Activated CD8-positive, alpha-beta memory T cell treated with anti-CD3 and anti-CD28 coated beads for 1 hour (primary cell): ENCODE measurements at places on chromosomes 5 and 9.

GRCh38 chr5:36679221-36679989 lies 73.0 kb downstream of the SLC1A3 start:
- DNase-seq = no peak

GRCh38 chr9:76441551-76442322 lies 17.2 kb upstream of the GCNT1 start:
- no peak for DNase-seq

DNA sequence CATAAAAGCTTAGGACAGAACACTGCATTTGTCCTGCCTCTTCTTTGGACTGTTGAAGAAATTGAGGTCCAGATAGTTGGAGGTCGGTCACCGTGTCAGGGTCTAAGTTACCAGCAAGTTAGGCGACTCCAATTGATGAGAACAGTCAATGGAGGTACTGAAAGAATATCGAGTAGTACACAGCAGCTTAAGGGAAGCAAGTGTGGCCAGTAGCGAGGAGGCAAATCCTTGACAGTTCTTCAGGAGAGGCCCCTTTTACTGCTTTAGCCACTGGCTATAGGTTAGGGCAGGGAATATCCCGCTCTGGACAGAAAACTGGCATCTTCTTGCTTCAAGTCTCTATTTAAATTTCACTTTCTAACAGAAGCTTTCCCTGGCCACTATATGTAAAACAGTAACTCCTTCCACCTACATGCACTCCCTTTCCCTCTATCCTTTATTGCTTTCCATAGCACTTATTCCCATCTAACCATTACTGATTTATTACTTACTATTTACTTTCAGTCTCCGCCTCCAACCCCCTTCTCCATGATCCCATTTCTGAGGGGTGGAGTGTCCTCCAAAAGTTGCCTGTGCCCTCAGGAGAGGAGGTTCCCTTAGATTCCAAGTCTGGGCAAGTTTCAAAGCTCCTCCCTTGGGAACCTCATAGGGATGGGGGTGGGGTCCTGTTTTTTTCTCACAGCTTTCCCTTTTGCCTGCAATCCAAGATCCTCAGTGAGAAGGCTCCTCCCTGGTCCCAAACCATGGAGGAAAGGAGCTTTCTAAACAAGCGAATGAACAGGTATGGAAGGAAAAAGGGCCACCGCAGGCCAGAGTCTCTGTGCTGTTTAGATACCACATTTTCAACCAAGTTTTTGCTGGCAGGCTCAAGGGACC lies 4.1 kb upstream of the PRDM6 start:
- DNase-seq = no peak

- DNase-seq = no peak
Measured at GRCh38 chr9:96500696-96501632, 51.0 kb downstream of the HABP4 start.

- no peak for DNase-seq
Measured at GRCh38 chr5:125579182-125579581, 832.7 kb upstream of the ZNF608 start.

- DNase-seq = no peak
Measured at GRCh38 chr5:117504305-117504704, 929.7 kb upstream of the SEMA6A start.

DNA sequence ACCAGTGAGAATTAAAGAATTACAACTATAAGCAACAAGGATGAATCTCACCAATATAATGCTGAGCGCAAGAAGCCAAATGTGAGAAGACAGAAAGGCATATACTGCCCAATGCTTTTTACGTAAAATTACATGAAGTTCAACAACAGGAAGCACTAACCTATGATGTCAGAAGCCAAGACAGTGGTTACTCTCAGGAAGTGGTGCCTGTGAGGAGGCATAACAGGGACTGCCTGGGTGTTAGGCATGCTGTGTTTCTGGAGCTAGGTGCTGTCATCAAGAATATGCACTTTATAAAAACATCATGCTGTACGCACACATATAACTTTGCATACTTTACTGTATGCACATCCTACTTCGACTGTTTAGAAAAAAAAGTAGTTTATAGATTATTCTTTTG lies 30.1 kb downstream of the FRMD3 start:
- no peak for DNase-seq

- DNase-seq = no peak
Measured at GRCh38 chr9:98520221-98520960, 188.3 kb downstream of the GABBR2 start.
